Heart left ventricle (tissue), 16 donors: ENCODE measurements at places on chromosomes 11 and 22.
A peak's percentile ranks its signal among the peaks of the same experiment; 100 is the strongest.

- DNase-seq, result peak; percentile 80
Measured at GRCh38 chr11:72041364-72042063, 38.8 kb downstream of the NUMA1 start.

- no peak for DNase-seq
Measured at GRCh38 chr11:19829109-19829837, 116.6 kb downstream of the NAV2 start.

DNA sequence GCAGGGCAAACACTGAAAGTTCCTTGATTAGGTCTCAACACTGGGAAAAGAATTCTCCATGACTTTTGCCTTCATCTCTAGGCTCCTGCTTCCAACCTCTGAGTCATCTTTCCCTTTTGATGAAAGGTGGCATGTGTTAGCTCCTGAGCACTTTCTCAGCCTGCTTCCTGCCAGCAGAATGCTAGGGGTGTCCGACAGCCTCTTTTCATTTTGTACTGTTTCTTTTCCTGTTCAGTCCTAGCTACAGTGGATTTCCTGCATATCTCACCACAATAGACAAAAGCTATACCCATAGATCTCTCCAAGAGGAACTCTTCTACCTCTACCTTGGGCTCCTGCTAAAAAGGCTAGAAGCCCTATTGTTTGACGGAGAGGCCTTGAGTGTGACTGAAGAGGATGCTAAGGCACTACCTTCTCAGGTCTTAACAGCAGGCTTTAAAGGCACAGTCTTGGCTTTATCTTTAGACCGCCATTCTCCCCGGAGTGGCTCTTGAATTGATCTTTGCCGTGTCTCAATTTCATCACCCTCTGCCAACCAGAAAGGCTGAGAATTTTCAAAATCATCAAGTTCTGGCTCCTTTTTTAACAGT is 145.5 kb downstream of the RBFOX2 start:
- no peak for DNase-seq

DNA sequence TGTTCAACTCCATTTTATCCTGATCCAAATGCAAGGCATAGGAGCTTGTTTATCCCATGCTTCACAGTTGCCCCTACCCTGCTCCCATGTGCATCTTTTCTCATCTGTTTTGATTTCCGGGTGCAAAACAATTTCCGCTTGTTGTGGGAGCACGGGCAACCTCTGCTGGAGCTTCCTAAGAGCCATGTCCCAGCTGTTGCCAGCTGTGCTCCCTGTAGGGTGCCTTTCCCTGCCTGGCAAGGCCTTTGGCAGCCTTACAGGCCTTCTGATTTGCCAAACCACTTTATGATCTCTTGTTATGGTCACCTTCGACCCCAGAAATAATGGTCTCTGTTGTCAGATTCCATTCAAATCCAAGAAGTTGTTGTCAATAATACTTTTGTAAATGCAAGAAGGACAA is 1038.5 kb downstream of the OPCML start:
- no peak for DNase-seq

DNA sequence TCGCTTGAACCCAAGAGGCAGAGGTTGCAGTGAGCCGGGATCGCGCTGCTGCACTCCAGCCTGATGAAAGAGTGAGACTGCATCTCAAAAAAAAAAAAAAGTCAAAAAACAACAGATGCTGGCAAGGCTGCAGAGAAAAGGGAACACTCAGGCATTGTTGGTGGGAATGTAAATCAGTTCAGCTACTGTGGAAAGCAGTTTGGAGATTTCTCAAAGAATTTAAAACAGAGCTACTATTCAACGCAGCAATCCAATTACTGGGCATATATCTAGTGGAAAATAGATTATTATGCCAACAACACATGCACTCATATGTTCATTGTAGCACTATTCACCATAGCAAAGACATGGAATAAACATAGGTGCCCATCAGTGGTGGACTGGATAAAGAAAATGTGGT is 89.7 kb downstream of the EFCAB6 start:
- DNase-seq, result no peak

- no peak for DNase-seq
Measured at GRCh38 chr11:45590743-45591142, 74.7 kb downstream of the CHST1 start.

GRCh38 chr11:32087597-32087996 is 3.3 kb upstream of the RCN1 start:
- no peak for DNase-seq

- no peak for DNase-seq
Measured at GRCh38 chr11:128644576-128644975, 49.3 kb upstream of the FLI1 start.

DNA sequence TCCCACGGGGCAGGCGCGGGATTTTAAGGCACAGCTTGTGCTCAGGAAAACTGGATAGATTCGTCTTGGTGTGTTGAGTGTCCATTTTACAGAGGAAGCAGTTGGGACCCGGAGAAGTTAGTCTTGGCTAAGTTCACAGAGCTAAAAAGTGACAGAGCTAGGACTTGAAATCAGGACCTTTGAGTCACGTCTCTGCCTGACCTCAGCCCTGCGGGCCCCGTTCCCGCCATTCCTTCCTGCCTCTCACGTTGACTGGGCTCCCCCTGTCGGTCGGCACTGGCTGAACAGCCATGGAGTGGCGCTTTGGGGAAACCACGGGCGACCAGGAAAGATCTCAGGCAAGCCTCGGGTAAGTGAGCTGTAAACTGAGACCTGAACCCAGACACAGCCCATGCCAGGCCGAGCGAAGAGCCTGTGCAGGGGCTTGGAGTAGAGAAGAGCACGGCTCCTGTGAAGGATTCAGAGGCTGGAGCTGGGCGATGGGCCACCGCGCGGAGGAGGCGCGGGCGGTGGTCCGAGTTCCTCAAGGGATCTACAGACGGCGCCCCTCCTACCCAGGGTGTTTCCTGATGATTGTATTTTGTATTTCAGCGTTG is 54.1 kb downstream of the WNT11 start:
- DNase-seq, result peak; percentile 89

GRCh38 chr11:59801981-59802638 is 8.5 kb downstream of the MRPL16 start:
- no peak for DNase-seq

- no peak for DNase-seq
Measured at GRCh38 chr11:47242596-47243192, 5.9 kb downstream of the ACP2 start.

DNA sequence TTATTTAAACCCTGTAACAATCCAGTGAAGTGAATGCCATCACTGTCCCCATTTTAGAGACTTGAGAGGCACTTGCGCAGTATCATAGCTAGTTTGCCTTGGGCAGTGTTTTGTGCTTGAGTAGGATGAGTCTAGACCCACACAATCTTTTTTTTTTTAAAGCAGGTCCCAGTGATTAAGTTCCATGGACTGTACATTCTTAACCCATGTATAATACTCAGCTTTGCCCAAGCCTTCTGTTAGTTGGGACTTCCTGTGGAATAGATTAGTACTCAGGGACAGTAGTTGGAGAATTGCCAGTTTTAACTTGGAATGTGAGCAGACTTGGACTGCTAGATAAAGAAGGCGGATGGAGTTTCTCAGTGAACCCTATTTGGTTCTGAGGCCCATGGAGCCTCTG is 108.6 kb upstream of the RASSF10 start:
- DNase-seq, result no peak

GRCh38 chr11:126790550-126791081 is 210.0 kb downstream of the KIRREL3 start:
- no peak for DNase-seq

DNA sequence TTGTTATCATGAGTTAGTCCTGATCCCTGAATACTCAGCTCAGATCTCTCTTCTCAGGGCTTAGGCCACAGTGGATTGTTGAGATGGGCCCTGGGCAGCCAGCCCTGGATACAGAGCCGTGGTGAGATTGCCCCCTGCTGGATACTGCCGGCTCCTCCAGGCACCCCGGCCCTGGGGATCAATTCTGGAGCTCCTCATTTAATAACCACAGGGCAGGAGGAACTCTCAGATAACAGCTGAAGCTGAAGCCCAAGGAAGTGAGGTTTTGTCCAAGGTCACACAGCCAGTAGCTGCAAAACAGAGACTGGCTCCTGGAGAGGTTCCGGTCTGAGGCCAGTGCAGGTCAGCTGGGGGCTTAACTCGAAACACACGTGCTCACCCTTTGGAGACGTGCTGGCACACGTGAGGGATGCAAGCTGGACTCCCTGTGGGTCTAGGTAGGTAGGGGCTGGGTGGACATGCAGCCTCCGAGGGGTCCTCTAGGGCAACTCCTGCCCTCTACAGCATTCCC is 16.0 kb downstream of the USH1C start:
- peak; percentile 31 for DNase-seq

DNA sequence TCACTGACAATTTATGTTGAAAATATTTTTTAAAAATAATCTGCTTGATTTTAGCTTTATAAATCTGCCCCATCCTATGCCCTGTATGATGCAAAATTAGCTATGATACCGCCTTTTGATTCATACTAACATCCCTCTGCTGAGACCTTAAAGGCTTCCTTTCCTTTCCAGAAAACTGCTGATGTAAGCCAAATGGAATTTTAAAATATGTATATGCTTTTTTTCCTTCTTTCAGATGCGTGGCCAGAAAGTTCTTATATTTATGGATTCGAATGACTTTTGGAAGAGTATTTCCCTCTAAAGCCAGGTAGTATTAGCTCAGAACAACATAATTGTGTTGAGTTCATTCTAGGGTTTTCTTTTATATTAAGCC is 34.5 kb downstream of the SFI1 start:
- no peak for DNase-seq

DNA sequence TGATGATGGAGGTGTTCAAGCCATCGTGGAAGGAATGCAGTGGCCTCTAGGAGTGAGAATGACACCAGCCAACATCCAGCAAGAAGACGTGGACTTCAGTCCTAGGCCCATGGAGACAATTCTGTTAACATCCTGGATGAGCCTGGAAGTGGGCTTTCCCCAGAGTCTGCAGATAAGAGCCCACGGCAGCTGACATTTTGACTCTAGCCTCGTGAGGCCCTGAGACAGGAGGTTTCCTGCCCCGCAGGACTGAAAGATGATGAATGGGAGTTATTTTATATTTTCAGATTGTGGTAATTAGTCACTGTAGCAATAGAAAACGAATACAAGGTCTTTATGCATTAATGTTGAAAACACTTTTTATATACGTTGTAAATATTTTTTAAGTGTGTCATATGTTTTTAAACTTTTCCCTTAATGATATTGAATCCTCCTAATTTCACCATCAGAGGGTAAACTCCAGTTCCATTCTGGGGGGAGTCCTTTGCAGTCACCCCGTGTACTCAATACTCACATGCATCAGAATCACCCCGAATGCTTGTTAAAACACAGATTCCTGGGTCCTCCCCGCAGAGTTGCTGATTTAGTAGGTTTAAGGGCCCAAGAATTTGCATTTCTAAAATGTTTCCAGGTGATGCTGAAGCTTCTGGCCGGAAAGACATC is 570 bp upstream of the TPCN2 start:
- DNase-seq, result no peak

GRCh38 chr11:86070142-86071056 is 1.5 kb upstream of the PICALM start:
- DNase-seq, result no peak

GRCh38 chr11:123055191-123055901 is 6.6 kb downstream of the HSPA8 start:
- no peak for DNase-seq

DNA sequence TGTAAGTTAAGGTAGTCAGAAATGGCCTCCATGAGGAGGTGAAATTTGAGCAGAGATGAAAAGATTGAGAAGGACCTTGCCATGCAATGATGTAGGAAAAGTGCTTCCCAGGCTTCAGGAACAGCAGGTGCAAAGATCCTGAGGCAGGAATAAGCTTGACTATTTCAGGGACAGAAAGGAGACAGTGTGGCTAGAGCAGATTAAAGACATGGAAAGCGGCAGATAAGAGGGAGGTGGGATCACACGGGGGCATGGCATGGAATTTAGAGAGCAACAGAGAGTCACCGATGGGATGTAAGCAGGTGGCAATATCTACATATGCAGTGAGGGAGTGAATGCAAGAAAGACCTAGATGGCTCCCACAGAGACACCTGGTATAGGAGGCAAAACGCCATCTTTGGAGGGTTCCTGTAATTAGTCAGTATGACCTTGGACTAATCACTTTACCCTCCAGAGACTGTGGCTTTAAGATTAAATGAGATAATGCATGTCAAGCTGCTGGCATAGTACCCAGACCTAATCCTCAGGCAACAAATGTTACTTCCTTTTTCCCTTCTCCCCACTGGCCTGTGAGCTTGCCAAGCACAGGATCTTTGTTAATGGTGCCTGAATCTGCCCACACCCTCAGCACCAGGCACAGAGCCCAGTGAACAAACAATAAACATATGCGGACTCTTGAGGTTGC is 24.6 kb upstream of the ACER3 start:
- peak; percentile 39 for DNase-seq

GRCh38 chr11:134264966-134265764 is 11.0 kb upstream of the GLB1L3 start:
- no peak for DNase-seq

DNA sequence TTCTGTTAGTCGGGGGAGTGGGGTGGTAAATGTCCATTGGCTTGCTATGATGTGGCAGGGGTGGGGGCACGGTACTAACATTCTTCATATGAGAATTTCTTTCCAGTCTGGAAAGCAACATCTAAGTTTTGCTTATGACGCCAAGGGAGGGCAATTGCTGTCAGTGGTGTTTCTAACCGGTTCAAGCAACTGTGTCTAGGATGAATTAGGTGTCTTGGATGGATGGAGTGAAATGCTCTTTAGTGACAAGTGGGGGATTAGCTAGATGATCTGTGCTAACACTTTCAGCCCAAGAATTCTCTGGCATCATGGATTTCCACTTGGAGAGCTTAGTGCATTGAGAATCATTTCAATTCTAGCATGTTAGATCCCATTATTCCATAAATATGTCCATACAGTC is 262.6 kb upstream of the SORL1-AS1 start:
- no peak for DNase-seq

- DNase-seq, result no peak
Measured at GRCh38 chr11:32435152-32435480, 223 bp downstream of the WT1 start.

GRCh38 chr11:105000167-105000566 is 22.8 kb downstream of the CASP5 start:
- no peak for DNase-seq

DNA sequence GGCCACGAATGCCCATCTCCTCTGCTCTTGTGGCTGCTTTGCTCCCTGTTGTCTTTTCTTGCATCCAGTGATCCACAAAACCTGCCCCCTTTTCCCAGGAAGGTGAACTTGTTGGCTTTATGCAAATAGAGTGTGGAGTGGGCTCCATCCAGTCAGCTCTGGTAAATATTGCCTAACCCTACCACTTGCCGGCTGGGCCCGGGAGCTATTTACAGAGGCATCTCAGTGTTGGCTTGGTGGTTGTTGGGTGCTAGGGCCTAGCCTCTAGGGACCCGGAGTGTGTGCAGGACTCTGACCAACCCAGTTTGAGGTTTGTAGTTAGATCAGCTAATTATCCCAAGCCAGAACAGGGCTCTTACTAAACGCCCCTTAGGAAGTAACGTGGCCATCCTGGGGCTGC is 40.8 kb upstream of the TLCD5 start:
- DNase-seq, result no peak

GRCh38 chr22:45774001-45774670 is 102.5 kb downstream of the ATXN10 start:
- DNase-seq, result no peak
